Left kidney (tissue), 8 donors: ENCODE measurements at places on chromosomes 6 and 20. TPM values are rescaled to one million over a fixed set of nuclear protein-coding genes. Genes with fewer than 3 reads are reported as not detected.
A peak's percentile ranks its signal among the peaks of the same experiment; 100 is the strongest.

Gene COL21A1
- polyA plus RNA-seq = 124 TPM

Gene YTHDF1
- polyA plus RNA-seq = 45.5 TPM

Gene TSHZ2
- polyA plus RNA-seq = 14.2 TPM

Gene CD24
- 1,102 TPM for polyA plus RNA-seq

DNA sequence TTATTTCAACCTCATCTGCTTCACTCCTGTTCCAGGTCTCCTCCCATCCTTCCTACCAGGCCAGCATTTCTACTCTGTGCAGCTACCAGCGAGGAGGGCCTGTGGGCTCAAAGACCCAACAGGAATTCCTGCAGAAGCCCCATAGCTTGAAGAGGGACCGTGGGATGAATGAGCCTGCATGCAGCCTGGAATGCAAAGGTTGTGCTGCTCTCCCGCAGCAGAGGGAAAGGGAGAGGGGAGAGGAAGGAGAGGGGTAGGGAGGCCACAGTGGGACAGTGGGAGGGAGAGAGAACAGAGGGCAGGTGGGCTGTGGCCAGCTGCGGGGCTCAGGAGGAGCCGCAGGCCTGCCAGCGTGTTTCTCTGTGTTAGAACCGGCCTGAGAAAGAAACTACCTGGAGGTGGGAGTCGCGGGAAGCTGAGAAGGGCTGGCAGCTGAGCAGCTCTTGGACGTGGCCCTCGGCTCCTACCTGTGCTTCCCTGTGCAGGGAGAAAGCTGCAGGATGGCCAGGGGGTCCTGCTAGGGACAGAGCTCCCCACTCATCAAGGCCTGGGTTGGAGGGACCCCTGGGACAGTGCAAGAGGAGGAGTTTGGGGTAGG is 66.1 kb upstream of the MLN start:
- no peak for DNase-seq

DNA sequence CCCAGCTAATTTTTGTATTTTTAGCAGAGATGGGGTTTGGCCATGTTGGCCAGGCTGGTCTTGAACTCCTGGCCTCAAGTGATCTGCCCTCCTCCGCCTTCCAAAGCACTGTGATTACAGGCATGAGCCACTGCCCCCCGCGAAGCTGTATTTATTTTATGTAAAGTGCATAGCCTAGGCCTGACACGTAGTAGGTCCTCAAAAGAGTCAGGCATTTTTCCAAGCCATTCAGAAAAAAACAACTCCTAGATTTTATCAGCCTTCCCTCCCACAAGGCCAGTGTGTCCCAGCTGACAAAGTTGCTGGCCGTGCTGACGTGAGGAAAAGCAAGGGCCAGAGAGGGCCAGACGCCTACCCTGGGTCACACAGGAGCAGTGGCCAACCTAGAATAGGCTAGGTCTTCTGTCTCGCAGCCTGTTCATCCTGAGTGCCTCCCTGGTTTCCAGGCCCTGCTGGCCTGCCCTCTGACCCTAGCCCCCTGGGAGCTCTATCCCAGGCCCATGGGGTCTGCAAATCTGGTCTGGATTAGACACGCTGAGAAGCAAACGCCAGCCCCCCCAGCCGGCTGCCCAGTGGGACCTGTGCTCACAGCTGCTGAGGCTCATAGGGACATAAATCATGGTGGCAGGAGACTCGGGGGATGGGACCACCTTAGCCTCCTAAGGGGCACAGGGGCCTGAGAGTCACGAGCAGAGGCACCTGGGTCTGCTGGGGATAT is 11.8 kb downstream of the TCF15 start:
- no peak for DNase-seq

DNA sequence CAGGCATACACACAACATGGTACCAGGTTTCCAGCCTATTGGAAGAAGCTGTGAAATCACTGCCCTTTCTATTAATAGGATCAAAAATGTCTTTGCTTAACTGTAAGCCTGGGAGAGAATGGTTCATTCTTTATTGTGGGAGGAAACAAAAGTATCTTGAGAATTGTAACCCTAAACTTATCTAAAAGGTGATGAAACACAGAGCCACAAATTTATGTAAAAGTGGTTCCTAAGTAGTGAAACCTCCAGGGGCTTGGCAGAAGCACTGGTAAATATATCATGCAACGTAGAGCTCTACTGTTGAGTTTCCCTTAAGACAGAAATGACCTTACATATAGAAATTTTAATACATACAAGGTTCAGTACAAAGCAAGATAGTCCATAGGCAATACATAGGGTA is 17.2 kb upstream of the NOX3 start:
- no peak for DNase-seq

- no peak for DNase-seq
These were observed 23.9 kb upstream of the MICB start for GRCh38 chr6:31473780-31474761.

DNA sequence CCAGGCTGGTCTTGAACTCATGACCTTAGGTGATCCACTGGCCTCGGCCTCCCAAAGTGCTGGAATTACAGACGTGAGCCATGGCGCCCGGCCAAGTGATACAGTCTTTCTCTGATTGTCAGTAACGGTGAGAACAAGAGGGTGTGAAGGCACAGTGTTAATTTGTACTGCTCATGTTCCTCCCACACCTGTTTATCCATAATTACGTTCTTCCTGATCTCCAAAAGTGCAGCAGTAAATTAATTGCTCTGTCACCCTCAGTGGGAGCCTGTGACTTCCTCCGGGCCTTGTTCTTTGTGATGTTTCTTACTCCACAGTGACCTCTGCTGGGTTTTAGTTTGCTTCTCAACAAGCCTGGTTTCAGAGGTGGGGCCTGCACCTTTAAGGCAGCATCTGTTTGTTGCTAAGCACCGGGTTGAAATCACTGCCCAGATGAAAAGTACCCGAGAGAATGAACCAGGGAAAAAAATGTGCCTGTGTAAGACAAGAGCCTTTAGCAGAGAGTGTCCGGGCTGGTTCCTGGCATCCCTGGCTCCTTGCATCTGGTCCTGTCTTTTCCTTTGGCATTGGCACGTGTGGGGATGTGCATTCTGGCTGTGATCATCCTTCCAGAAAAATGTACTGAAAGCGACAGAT is 89.1 kb upstream of the CLDN20 start:
- DNase-seq = peak; percentile 90

DNA sequence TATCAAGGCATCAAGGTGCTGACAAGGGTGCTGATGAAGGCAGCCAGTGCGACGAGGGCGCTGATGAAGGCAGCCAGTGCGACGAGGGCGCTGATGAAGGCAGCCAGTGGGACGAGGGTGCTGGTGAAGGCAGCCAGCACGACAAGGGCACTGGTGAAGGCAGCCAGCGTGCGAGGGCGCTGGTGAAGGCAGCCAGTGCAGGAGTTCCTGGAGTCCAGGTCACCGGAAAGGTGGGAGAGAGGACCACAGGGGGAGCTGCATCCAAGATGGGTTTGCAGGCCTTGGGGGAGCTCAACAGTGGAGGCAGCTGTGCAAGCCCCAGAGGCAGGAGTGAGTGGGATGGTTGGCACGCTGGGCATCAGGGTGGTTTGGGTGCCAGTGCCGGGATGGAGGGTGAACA is 176.3 kb downstream of the TBXT start:
- DNase-seq = no peak

- no peak for DNase-seq
These were observed 147.7 kb upstream of the RPS6KA2 start for GRCh38 chr6:166774770-166775169.

GRCh38 chr6:137852346-137852745 is 14.7 kb upstream of the TNFAIP3 start:
- DNase-seq = no peak
